Activated CD4-positive, alpha-beta T cell treated with anti-CD3 and anti-CD28 coated beads, Interleukin-2, amount 10 ng/mL, durations not matched to agents 24 days and 14 days (primary cell): ENCODE measurements at places on chromosomes 11 and 22. TPM values are rescaled to one million over a fixed set of nuclear protein-coding genes. Genes with fewer than 3 reads are reported as not detected.

The ISX gene
- not detected in 2 replicates for total RNA-seq

The ANGPTL5 gene
- total RNA-seq = not detected in 2 replicates

The MRGPRD gene
- not detected in 2 replicates for total RNA-seq

The KREMEN1 gene
- total RNA-seq = not detected in 2 replicates

The ALDH3B2 gene
- not detected in 2 replicates for total RNA-seq

The ARHGAP8 gene
- total RNA-seq = 0.12 and 0.36 TPM in 2 replicates

The OR52A1 gene
- not detected in 2 replicates for total RNA-seq

The CYTH4 gene
- 43.5 and 44.9 TPM in 2 replicates for total RNA-seq
